ENCODE measurements at places on chromosomes 4 and X.
A peak's percentile ranks its signal among the peaks of the same experiment; 100 is the strongest.

DNA sequence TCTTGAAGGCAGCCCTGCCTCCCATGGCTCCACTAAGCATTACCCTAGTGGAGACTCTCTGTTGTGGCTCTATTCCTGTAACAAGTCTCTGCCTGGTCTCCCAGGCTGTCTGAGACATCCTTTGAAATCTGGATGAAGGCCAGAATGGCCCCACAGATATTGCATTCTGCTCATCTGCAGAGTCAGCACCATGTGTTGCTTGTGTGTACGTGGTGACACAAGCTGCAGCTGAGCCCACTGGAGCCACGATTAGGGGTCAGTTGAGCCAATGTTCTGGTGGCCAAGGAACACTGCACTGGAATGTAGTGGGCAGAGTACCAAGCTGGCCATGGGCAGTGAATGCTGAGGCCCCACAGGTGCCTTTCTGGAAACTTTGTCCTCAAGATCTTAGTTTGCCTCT lies 29.2 kb downstream of the GRID2 start:
- ATAC-seq, result no peak

GRCh38 chrX:78019586-78020483 lies 50.4 kb upstream of the PGAM4 start:
- ATAC-seq, result no peak

DNA sequence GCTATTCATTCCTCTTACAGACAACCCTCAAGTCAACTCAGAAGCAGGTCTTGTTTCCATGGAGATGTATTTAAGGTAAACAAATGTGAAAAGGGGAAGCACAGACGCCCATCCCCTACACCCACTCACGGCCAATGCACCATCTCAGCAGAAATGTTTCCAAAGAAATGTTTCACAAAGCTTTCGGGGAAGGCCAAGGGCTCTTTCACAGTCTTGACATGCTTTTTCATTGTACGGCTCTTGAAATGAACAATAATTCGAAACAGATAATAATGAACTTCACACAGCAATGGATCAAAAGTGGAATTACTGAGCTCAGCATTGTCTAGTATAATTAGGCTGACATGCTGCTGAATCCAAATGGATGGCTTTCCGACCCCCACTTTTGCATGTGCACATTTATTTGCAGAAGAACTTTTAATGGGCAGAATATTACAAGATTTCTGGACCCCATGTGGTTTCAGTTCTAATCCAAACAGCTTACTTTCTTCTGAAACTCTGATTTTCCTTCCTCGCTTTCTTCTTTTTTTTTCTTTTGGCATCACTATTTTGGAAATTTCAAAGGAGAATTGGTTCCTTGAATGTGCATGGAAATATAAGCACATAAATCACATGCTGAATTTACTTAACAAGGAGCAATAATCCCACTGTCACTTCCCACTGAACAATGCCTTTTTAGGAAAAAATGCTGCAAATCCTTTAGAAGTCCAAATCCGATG lies 160.9 kb downstream of the SMIM20 start:
- peak; percentile 49 for ATAC-seq

DNA sequence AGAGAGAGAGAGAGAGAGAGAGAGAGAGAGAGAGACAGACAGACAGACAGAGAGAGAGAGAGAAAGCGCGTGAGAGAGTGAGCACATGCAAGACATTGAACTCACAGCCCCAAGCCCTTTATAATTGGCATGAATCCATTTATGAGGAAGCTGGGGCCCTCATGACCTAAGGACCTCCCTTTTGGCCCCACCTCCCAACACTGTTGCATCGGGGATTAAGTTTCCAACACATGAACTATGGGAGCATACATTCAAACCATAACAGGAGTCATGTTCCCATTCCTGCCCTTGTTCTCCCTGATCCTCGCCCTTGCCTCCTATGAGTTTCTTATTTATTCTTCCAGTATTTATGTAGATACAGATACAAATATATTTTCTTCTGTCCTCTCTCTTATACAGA lies 269.8 kb upstream of the ARX start:
- no peak for ATAC-seq

- no peak for ATAC-seq
Measured at GRCh38 chr4:115272594-115272993, 159.2 kb upstream of the NDST4 start.

- ATAC-seq, result no peak
Measured at GRCh38 chrX:27815209-27815608, 7.4 kb downstream of the MAGEB10 start.

GRCh38 chr4:15652841-15653240 lies 2.3 kb downstream of the FBXL5 start:
- ATAC-seq, result no peak

DNA sequence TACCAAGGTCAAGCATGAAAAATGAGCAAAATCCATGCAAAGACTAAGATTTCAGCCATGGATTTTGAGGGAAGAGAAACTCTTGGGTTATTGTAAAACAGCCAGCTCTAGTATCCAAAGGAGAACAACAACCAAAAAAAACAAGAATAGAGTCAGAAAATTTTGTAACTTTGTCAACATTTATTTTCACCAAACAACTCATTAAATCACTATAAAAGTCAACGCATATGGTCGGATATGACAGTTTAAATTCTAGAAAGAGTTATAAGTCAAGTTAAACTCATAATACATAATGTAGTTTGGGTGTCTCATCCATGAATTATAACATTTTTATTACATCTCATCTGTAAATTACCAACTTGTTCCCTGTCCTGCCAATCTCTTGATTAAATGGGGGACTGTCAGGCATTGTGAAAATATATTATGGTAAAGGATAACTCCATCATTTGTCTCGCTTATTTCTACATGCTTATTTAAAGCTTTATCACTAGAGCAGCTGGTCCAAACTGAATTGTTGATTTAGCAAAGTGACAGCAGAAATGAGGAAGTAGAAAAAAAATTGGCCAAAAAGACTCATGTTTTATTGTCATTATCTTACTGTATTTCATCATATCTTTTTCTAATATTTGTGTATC lies 224.8 kb upstream of the NOCT start:
- no peak for ATAC-seq

DNA sequence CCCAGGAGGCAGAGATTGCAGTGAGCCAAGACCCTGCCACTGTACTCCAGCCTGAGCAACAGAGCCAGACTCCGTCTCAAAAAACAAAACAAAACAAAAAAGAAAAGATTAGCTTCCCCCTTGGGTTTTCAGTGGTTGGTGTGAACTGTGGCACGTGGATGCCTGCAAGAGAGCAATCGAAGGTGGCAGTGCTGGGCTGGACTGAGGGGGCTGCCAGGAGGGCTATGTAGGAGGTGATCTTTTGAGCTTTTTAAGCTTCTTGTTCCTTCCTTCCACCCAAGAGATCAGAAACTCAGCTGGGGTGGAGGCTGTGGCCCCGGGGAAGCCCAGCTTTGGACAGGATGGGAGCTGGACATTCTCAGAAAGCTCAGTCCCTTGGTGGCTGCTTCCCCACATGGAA lies 49.6 kb downstream of the PRPS1 start:
- ATAC-seq, result no peak

GRCh38 chr4:41757521-41758156 lies 9.1 kb upstream of the PHOX2B start:
- ATAC-seq, result no peak

DNA sequence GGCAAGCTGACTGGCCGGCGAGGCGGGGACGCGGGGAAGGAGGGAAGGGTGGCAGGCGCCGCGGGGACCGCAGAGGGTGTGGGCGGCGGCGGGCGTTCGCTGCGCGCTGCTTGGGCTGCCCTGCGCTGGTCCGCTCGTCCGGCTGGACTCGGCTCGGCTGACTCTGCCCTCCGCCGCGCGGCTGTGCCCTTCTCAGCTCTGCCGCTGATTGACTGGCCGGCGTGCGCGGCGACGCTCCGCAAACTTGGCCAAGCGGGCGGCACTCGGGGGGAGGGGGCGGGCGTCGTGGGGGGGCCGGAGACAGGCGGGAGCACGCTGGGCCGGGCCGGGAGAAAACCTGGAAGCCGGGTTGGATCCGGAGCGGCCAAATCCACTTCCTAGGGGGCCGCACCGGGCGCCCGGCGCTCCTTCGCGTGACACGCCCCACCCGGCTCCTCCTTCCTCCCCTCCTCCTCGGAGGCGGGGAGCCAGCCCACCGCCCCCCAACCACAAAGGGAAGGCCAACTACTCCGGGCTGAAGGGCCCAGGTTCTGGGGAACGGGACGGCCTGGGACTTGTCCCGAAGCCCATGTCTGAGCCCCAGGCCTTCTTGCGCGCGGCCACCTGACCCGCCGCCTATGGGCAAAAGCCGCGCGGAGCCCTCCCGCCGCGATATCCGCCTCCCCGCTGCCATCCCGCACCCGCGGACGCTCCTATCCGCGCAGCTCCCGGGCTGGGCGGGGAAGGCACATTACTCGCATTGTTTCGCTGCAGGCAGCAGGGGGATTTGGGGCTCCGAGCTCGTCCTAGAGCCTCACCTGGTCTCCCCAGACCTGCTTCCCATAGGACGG lies at the start of gene GPC4:
Gene GPC4, minus strand, starts transcription at position 214 of the 830 bp plus-strand sequence. CDS start 524 bp downstream, outside the sequence.
- peak; percentile 84 for ATAC-seq

- no peak for ATAC-seq
Measured at GRCh38 chrX:78314561-78314960, 12.8 kb downstream of the CYSLTR1 start.

- no peak for ATAC-seq
Measured at GRCh38 chrX:111322231-111322855, 52.1 kb upstream of the CAPN6 start.
